Astrocyte (in vitro differentiated cells and primary cell): ENCODE measurements at places on chromosomes 13 and 19. TPM values are rescaled to one million over a fixed set of nuclear protein-coding genes. Genes with fewer than 3 reads are reported as not detected.

DNA sequence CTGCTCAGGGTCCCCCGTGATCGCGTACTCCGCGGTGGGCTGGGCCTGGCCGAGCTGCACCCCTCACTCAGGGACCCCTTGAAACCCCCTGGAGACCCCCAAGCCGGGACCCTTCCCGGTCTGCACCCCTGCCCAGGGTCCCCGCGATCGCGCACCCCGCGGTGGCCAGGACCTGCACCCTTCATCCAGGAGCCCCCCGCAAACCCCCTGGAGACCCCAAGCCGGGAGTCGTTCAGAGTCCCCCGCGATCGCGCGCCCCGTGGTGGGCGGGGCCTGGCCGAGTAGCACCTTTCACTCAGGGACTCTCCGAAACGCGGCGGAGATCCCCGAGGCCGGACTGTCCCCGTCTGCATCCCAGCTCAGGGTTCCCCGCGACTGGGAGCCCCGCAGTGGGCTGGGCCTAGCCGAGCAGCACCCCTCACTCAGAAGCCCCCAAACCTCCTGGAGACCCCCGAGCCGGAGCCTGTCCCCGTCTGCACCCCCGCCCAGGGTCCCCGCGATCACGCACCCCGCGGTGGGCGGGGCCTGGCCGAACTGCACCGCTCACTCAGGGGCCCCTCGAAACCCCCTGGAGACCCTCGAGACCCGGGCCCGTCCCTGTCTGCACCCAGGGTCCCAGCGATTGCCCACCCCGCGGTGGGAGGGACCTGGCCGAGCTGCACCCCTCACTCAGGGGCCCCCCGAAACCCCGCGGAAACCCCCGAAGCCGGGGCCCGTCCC, 748 bp downstream of the LMNB2 start:
- no peak for DNase-seq
- peaks cover 12% of the 10 kb centered on the region for H3K4me1 ChIP-seq
- no peaks in the 10 kb centered on the region for H3K27me3 ChIP-seq
- H3K4me3 ChIP-seq = peak overlapping the region; percentile 88

DNA sequence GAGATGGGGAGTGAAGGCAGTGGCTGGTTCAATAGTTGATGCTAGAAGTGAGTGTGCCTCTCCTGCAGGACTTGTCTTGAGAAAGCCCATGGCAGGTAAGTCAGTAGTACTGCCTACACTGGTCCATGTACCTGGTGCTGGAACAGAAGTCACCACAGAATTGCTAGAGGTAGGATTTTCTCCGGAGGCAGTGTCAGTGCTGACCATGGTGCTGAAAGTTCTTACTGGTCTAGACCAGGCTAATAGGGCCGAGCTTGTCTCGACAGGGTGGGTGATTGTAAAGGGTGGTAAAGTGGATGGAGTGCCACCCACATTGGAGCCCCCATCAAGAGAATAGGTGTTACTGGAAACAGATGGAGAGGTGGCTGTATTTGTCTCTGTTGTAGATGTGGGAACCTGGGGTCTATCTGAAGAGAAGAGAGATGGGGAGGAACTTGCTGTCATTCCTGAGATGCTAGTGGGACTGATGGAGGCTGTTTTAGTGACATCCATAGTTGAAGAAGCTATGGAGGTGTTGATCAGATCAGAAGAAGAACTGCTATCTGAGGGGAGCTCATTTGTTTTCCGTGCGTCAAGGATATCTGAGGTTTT, 36.6 kb downstream of the MUC16 start:
- H3K4me3 ChIP-seq = no peak overlapping the region
- no peaks in the 10 kb centered on the region for H3K4me1 ChIP-seq
- H3K27ac ChIP-seq = no peak overlapping the region
- H3K27me3 ChIP-seq = no peaks in the 10 kb centered on the region
- no peaks in the 10 kb centered on the region for H3K36me3 ChIP-seq

DNA sequence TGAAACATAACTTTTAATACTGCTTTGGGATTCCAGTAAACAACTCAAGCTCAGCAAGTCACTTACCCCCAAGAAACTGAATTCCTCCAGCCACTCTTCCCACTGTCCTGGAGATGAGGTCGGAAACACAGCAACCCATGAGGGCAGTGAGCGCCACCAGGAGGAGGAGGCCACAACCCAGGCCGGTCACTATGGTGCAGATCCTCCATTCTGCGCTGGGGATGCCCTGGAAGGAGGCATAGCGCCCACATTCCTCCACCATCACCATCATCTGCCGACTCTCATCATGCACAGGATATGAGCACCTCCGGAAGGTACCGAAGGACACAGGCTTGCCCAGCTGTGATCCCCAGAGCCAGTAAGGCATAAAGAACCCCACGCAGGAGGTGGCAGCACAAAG, 2.2 kb downstream of the LHFPL6 start:
- no peak for DNase-seq
- H3K36me3 ChIP-seq = peaks cover 3% of the 10 kb centered on the region
- peaks cover 29% of the 10 kb centered on the region for H3K4me1 ChIP-seq
- H3K4me3 ChIP-seq = peak overlapping the region; percentile 32
- H3K27me3 ChIP-seq = no peaks in the 10 kb centered on the region
- no peak overlapping the region for H3K27ac ChIP-seq

C19orf73 gene
- total RNA-seq = 0.73 and 1.4 TPM in 2 replicates

ZNF600 gene
- total RNA-seq = 5.6 and 6.4 TPM in 2 replicates

CBY2 gene
- total RNA-seq = not detected in 2 replicates

ATP8A2 gene
- 1.2 and 1.3 TPM in 2 replicates for total RNA-seq
